ENCODE measurements at places on chromosomes 7 and 10.

- no peak for DNase-seq
- H3K27ac ChIP-seq: no peak overlapping the region
- H3K36me3 ChIP-seq: no peaks in the 10 kb centered on the region
These were observed 5.2 kb upstream of the SMKR1 start for GRCh38 chr7:129497156-129497555.

DNA sequence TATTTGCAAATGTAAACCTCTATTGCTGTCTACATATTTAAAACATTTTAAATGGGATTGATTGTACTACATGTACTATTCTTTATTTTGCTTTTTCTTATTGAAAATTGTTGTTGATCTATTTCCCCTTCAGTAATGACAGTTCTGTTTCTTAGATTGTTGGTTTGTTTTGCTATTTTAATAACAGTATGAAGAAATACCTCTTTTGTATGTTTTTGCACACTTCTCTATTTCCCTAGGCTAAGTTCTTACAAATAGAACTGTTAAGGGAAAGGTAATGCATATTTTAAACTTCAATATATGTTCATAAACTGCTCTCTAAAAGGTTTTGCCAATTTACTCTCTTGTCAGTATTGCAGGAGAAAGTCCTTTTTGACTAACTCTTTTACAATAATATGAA, 195.0 kb upstream of the PRPS1L1 start:
- no peak for DNase-seq
- H3K27me3 ChIP-seq: no peaks in the 10 kb centered on the region
- no peak overlapping the region for H3K27ac ChIP-seq

DNA sequence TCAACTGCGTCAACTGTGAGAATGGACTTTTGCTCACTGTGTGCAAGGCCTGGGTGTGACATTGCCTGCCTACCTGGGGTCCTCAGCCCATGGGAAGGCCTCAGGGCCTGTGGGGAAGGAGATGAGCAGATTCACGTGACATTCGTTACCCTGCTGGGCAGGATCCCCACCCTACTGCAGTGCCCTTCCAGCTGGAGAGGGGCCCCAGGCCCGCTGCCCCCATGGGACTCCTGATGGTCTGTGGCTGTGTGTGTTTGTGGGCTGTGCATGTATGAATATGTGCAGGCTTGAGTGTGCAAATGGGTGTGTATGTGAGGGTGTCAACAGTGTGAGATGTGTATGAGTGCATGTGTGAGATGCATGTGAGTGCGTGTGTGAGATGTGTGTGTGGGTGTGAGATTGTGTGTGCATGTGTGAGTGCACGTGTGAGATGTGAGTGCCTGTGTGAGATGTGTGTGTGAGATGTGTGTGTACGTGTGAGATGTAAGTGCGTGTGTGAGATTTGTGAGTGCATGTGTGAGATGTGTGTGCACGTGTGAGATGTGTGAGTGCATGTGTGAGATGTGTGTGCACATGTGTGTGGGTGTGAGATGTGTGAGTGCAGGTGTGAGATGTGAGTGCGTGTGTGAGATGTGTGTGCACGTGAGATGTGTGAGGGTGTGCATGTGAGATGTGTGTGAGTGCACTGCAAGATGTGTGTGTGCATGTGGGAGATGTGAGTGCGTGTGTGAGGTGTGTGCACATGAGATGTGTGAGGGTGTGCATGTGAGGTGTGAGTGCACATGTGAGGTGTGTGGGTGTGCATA, 29.7 kb downstream of the PPIF start:
- peaks cover 31% of the 10 kb centered on the region for H3K4me1 ChIP-seq
- no peak for DNase-seq
- H3K4me3 ChIP-seq: no peak overlapping the region
- no peak overlapping the region for H3K27ac ChIP-seq

GRCh38 chr10:118330295-118331076, 11.6 kb downstream of the FAM204A start:
- DNase-seq: no peak
- H3K36me3 ChIP-seq: peaks cover 67% of the 10 kb centered on the region
- H3K4me1 ChIP-seq: peaks cover 4% of the 10 kb centered on the region
- H3K27me3 ChIP-seq: no peaks in the 10 kb centered on the region
- H3K4me3 ChIP-seq: no peak overlapping the region

DNA sequence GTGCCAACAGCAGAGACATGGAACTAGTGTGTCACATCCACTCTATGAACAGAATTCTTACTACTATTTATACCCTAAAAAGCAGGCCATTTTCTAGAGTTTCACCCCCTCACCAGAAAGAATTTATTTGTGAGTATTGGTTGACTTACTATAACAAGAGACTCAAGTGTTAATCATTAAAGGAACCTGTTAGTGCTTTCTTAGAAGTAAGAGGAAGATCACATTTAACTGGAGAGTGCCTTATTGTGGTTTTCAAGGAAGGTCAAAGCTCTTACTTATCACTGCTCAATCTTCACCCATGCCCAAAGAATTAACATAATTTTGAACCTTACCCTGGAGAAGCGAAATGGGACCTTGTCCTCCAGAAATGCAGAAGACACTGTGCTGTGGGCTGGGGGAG, 169.3 kb upstream of the PRSS1 start:
- H3K27ac ChIP-seq: no peak overlapping the region
- no peak for DNase-seq
- H3K4me1 ChIP-seq: peaks cover 7% of the 10 kb centered on the region
- H3K36me3 ChIP-seq: no peaks in the 10 kb centered on the region
- H3K4me3 ChIP-seq: no peak overlapping the region
